ENCODE measurements at places on chromosomes 16 and 17.

DNA sequence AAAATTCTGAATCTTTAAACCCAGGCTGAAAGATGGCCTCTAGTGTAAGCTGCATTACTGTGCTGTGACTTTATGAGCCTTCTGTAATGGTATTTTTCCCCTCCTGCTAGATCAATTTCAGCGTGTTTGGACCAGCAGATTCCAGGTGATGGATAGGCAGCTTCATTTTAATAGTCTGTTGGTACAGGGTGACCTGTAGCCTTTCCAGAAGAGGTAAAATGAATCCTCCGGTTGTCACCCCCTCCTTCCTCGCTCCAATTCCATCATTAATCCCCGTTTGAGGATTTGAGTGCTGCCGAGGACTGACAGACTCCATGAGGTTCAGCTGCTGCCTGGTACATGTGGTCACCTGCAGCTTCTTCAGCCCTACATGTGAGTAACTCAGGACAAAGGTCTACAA lies 48.9 kb downstream of the MYH3 start:
- no peak overlapping the region for H3K4me3 ChIP-seq
- H3K27ac ChIP-seq, result no peak overlapping the region
- H3K27me3 ChIP-seq, result no peaks in the 10 kb centered on the region
- H3K36me3 ChIP-seq, result no peaks in the 10 kb centered on the region
- H3K4me1 ChIP-seq, result no peaks in the 10 kb centered on the region

DNA sequence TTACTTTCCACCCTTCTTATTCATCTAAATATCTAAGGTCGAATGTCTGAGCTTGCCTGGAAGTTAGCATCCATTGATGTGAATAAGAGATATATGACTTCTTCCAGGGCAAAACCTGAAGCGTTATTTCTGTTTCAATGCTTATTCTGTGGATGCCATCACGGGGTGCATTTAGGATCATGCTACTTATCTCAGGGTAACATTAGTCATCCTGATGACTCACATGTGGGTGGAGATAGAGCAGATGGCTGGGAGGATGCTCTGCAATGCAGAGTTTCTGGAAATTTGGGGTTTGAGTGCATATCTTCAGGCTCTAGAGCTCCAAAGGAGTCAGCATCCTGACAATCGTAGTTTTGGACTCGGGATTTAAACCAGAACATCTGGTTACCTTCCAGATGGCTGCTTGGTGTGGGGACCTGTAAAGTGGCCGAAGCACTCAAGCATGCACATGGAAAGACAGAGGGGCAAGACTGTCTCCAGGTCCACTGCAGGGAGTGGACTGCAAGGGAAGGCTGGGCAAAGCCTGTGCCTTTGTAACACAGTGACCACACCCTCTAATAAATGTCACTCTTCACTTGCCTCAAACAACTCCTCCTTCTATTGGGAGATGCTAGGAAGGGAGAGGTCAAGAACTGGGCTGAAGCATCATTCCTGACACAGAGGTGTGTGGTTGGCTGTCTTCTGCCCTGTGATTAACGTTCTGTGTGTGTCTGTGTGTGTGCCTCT lies 175.2 kb upstream of the SALL1 start:
- H3K4me1 ChIP-seq, result no peaks in the 10 kb centered on the region
- no peaks in the 10 kb centered on the region for H3K36me3 ChIP-seq
- no peak overlapping the region for H3K27ac ChIP-seq
- DNase-seq, result no peak
- H3K27me3 ChIP-seq, result no peaks in the 10 kb centered on the region
- no peak overlapping the region for H3K4me3 ChIP-seq

DNA sequence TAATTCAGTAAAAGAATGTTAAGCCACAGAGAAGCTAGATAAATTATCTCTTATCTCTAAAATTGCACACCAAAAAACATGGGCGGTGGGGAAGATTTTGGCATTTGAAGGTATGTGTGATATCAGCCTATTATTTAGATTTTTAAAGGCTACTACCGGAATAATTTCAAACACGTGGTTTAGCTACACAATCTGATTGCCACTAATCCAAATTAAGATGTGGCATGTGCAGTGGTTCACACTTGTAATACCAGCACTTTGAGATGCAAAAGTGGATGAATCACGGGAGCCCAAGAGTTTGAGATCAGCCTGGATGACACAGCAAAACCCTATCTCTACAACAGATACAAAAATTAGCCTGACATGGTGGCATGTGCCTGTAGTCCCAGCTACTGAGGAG lies 584.5 kb downstream of the HS3ST4 start:
- no peaks in the 10 kb centered on the region for H3K27me3 ChIP-seq
- H3K4me1 ChIP-seq, result no peaks in the 10 kb centered on the region
- H3K36me3 ChIP-seq, result no peaks in the 10 kb centered on the region
- H3K27ac ChIP-seq, result no peak overlapping the region
- DNase-seq, result no peak

GRCh38 chr17:63514974-63515373 lies 8.2 kb upstream of the KCNH6 start:
- no peak for DNase-seq
- no peak overlapping the region for H3K4me3 ChIP-seq
- H3K27me3 ChIP-seq, result peaks cover 47% of the 10 kb centered on the region
- no peak overlapping the region for H3K27ac ChIP-seq
- no peaks in the 10 kb centered on the region for H3K4me1 ChIP-seq

DNA sequence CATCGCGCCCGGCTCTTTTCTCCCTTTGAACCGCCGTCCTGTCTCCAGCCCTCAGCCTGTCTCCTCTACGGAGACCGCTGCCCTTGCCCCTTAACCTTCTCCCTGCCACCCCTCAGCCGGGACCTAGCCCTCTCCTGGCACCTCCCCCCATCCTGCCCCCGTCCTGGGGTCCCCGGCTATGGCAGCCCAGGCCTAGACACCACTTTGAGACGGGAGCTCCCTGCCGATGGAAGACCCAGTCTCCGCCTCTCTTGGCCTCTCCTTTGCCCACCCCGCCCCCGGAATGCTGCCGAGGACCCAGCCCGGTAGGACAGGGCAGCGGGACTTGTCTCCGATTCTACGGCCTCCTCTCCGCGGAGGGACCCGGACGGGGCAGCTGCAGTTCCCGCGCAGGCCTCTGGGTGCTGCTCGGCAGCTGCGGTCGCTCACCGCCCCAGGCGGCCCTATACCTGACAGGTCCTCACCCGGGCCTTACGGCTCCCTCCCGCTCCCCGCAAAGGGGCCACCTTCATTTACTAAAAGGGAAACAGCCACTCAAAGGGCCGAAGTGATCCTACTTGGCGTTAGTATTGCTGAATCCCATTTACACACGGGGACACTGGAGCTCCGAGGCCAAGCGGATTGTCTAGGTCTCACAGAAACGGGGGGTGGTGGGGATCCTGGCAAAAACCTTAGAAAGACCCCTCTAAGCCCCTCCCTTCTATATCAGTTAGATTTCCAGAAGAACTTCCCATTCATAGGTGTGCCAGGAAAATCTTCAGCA lies 32.6 kb upstream of the TAC4 start:
- peaks cover 85% of the 10 kb centered on the region for H3K27me3 ChIP-seq
- H3K4me3 ChIP-seq, result 0 out of 2 replicates have a peak overlapping the region, but pooled peaks have one; percentile 33
- peak; percentile 77 for DNase-seq
- no peak overlapping the region for H3K27ac ChIP-seq
- peaks cover 3% of the 10 kb centered on the region for H3K4me1 ChIP-seq

DNA sequence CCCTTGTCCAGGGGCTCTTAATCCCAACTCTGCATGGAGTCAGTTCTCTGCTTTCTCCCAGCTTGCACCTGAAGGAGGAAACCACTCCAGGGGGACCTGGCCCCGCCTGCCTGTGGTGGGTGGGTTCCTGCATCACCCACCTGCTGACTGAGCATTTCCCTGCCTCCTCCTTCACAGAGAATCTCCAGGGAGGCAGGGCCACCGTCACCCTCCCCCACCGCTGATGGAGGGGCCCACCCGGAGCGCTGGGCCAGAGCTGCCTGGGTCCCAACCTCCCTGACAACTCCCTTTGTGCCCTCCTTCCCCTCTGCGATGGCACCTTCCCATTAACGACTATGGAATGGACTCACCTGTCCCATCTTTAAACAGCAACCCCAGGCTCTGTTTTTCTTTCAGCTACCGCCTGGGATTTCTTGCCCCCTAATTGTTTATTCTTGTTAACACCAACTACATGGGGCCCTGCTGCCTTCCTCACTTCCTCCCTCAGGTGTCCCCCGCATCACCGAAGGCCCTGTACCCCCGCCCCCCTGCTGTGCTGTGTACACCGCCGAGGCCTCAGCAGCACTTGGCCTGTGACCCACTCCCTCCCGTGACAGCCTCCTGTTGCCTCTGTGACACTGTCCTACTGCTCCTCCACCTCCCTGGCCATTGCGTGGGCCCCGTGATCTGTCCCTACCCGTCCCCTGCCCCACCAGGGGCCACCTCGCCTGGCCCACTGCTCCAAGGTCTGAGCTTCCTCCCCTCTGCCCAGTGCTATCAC lies 842 bp upstream of the TEDC2 start:
- no peak for DNase-seq
- H3K27ac ChIP-seq, result peak overlapping the region; percentile 21
- H3K4me1 ChIP-seq, result peaks cover 15% of the 10 kb centered on the region

DNA sequence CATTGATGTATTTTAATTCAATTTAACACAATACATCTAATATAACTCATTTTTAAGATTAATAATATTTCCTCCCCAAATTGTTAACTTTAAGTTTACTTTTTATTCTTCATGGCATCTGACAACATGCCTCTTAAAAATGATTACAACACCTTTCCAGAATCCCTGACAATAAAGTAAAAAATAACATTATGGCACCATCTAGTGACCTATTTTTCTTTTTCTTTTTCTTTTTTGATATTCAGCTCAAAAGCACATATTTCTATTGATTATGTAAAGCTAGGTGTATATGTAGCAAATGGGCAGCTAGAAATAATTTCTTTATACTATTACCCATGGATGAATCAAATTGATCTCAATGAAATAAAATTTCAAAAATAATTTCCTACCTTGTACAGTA lies 834.3 kb upstream of the CDH8 start:
- DNase-seq, result no peak
- H3K27me3 ChIP-seq, result no peaks in the 10 kb centered on the region
- H3K4me1 ChIP-seq, result no peaks in the 10 kb centered on the region
- no peaks in the 10 kb centered on the region for H3K36me3 ChIP-seq

- H3K4me1 ChIP-seq, result no peaks in the 10 kb centered on the region
- no peaks in the 10 kb centered on the region for H3K27me3 ChIP-seq
- no peaks in the 10 kb centered on the region for H3K36me3 ChIP-seq
- no peak for DNase-seq
These were observed 94.1 kb upstream of the XYLT1 start for GRCh38 chr16:17564856-17565255.

DNA sequence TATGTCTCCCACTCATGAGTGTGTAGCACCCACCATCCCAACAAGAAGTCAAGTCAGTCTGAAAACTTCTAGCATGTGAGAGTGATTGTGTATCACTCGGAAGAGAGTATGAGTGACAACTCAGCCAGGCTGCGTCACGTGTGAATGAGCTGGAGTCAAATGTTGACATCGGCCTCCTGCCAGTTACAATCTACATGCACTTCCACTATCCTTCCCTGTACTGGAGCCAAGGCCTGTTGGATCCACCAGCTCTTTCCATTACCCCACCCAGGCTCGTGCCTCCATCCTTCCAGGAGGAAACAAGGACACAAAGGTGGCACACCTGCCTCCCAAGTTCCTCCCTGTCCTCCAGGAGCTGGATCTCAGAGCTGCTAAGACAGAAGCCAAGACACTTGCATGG lies 64.5 kb downstream of the ASIC2 start:
- DNase-seq, result no peak
- H3K27me3 ChIP-seq, result no peaks in the 10 kb centered on the region
- H3K27ac ChIP-seq, result no peak overlapping the region
- H3K36me3 ChIP-seq, result no peaks in the 10 kb centered on the region

DNA sequence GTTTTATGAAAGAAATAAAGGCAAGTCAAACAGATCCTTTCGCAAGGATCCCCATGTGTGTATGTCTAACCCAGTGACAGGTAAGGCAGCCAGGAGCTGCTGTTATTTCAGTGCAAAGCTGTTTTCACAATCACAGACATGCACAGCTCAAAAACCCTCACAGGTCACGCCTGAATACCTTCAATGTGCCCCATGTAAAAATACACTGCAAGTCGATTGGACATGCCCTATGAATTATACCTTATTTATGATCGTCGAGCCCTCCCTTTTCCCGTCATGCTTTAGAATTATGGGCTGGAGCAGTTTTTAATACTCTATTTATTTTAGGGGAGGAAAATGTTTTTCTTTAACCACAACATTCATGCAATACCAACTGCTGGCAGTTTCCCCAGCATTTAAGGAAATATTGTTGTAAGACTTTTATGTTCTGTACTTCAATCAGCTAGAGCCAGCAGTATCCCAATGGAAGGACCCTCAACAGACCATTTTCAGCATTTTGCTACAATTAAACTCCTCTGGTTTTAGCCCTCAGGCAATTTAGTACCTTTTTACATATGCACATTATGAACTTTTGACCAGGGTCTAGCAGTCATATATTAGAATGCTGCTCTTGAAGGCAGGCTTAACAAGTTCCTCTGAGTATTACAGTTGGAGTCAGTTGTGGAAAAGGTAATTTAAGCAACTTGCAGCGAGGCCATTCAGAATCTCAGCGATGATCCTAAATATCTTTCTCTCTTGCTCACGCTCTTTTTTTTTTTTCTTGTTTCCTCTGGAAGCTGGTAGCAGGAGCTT lies 362.2 kb downstream of the WWOX start:
- no peak overlapping the region for H3K4me3 ChIP-seq
- H3K4me1 ChIP-seq, result no peaks in the 10 kb centered on the region
- DNase-seq, result no peak

DNA sequence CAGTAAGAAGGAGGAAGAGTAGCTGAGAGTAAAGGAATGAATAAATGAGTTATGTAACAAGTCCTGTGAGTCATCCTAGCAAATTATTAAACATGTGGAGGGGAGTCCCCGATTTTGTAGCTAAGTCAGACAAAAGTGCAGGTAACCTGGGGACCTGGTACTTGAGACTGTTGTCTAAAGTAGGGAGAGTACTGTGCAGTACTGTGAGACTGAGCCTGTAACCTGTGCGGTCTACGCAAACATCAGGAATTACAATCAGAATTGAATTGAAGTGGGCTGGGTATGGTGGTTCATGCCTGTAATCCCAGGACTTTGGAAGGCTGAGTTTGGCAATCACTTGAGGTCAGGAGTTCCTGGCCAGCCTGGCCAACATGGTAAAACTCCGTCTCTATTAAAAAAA lies 35.7 kb downstream of the IKZF3 start:
- no peaks in the 10 kb centered on the region for H3K4me1 ChIP-seq
- H3K27me3 ChIP-seq, result no peaks in the 10 kb centered on the region
- H3K36me3 ChIP-seq, result peaks cover 68% of the 10 kb centered on the region

DNA sequence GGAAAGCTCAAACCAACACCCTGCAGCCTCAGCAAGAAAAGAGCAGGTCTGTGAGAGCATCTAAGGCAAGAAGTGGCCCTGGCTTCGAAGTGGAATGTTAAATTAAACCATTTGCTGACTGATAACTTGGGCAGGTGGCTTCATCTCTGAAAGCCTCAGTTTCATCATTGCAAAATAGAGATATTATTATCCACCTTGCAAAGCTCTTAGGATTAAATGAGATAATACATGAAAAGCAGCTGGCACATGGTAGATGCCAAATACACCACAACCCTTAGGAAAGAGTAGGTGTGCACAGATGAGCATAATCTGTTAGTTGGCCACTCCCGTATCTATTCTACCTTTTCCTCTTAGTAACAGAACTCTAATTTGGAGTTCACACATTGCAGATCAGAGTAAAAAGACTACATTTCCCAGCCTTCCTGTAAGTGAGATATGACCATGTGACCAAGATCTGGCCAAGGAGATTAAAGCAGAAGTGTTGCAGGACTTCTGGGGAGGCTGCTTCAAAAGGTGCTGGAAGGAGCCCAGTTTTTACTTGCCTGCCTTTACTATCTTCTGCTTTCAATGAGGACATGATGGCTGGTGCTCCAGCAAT lies 288.7 kb downstream of the SOX9 start:
- H3K36me3 ChIP-seq, result no peaks in the 10 kb centered on the region
- H3K4me3 ChIP-seq, result no peak overlapping the region
- peaks cover 20% of the 10 kb centered on the region for H3K4me1 ChIP-seq
- H3K27ac ChIP-seq, result no peak overlapping the region
- H3K27me3 ChIP-seq, result no peaks in the 10 kb centered on the region

All from MM.1S (cell line).